Natural killer cell (primary cell): ENCODE measurements at places on chromosomes 13 and 19. TPM values are rescaled to one million over a fixed set of nuclear protein-coding genes. Genes with fewer than 3 reads are reported as not detected.

The SKA3 gene
- 1.4 TPM for total RNA-seq

The ZNF534 gene
- not detected for total RNA-seq

The MYADM gene
- 296 TPM for total RNA-seq

The ZNF101 gene
- total RNA-seq: 41.0 TPM

The FPR3 gene
- 0.28 TPM for total RNA-seq

The RUVBL2 gene
- total RNA-seq: 26.5 TPM

The ATP8B3 gene
- total RNA-seq: 11.5 TPM

The LHB gene
- 1.4 TPM for total RNA-seq

The RFX1 gene
- total RNA-seq: 26.0 TPM

The ATP4A gene
- total RNA-seq: not detected
